ENCODE measurements at places on chromosomes 2 and 18.

- no peak for DNase-seq
These were observed 75.7 kb downstream of the PIK3C3 start for GRCh38 chr18:42030586-42031182.

- DNase-seq = no peak
These were observed 172.9 kb upstream of the KLHL29 start for GRCh38 chr2:23211987-23212583.

GRCh38 chr2:121480826-121481225 is 49.9 kb upstream of the RNU4ATAC start:
- DNase-seq = peak; percentile 71

DNA sequence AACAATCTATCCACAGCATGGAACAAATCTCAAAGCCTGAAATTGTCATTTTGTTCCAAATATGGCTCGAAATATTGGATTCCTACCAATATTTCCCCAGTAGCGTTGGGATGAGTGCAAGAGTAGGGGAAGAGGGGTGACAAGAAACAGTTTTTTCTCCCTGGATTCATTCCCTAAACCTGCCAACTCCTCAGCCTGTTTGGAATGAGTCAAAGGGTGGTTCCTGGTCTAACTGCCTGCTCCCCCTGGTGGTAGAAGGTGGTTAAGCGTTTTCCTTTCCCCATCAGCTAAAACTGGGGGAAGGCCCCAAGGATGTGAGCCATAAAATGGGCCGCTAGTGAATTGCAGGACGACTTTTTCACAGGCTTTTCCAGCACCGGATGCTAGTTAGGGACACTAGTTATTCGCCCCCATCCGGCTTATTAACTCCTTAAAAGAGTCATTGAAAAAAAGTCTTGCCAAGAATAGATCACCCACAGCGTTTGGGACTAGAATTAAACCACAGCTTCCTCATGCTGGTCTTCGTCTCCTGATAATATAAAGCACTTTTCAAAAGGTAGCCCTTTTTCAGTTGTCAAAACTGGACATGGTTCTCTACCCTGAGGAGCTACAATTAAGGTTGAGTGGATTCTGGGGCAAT is 72.5 kb downstream of the DHRS9 start:
- DNase-seq = peak; percentile 1

- no peak for DNase-seq
These were observed 6.7 kb downstream of the LMAN1 start for GRCh38 chr18:59352250-59352855.

- DNase-seq = no peak
These were observed 139.1 kb downstream of the IRS1 start for GRCh38 chr2:226660526-226660925.

DNA sequence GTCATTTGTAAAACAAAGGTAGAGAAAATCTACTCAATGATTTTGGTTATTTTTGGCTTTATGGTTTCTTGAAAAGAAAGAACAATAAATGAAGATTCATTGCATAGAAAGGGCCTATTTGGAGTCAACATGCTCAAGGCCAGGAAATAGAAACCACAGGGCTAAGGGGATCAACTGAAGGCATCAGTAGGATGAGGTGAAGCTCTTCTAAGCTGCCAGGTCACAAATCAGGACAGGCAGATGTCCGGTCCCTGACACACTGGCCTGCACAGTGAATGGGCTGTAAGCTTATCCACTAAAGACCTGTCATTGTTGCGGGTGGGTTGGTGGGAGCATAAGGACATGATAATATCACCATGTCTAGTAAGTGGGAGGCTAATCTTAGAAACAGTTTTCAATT is 31.6 kb upstream of the RNF138 start:
- DNase-seq = no peak
